ENCODE measurements at places on chromosomes 5 and 9. TPM values are rescaled to one million over a fixed set of nuclear protein-coding genes. Genes with fewer than 3 reads are reported as not detected.

ELAVL2 gene
- total RNA-seq = 1.4 TPM

FOXD4L5 gene
- total RNA-seq = not detected

ZFP37 gene
- total RNA-seq = 2.2 TPM

FOXD4L4 gene
- not detected for total RNA-seq

CCNJL gene
- 0.83 TPM for total RNA-seq

FBP2 gene
- total RNA-seq = not detected

MAMDC4 gene
- 1.7 TPM for total RNA-seq

CLTB gene
- total RNA-seq = 248 TPM

DNA sequence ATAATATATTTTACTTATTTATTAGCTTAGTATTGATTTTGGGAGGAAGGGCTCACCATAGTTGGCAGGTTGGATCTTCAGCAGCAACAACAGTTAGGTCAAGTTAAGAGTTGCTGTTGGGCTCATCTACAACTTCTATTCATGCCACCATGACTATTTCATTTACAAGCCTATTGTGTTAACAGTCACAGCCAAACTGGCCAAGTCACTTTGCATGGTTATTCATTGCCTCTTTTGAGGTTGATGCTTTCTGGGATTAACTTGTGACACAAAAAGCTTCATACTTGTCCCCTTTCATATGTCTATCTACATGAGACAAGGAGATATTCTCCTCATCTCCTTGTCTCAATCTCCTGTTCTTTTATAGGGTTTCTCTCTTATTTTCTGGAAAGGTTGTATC lies 98.3 kb downstream of the WDR70 start:
- DNase-seq = no peak

GRCh38 chr9:114454652-114455051 lies 50.6 kb downstream of the WHRN start:
- DNase-seq = no peak

- DNase-seq = no peak
These were observed 73.2 kb downstream of the MVB12B start for GRCh38 chr9:126399789-126400188.

DNA sequence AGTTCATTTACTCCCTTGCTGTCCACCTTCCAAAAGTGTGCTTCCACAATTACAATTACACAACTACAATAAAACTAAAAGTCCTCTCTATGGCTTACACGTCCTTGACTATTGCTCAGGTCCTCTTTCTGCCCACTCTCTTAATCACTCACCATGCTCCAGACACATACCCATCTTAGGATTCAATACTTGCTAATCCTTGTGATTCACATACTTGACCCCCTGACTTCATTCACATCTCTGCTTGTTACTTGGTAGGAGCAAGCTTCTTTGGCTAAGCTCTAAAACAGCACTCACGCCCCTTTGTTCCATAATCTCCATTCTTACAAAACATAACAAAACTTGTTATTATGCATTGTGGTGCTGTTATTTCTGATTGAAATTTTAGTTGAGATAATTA lies 215.8 kb downstream of the EDIL3 start:
- no peak for DNase-seq

DNA sequence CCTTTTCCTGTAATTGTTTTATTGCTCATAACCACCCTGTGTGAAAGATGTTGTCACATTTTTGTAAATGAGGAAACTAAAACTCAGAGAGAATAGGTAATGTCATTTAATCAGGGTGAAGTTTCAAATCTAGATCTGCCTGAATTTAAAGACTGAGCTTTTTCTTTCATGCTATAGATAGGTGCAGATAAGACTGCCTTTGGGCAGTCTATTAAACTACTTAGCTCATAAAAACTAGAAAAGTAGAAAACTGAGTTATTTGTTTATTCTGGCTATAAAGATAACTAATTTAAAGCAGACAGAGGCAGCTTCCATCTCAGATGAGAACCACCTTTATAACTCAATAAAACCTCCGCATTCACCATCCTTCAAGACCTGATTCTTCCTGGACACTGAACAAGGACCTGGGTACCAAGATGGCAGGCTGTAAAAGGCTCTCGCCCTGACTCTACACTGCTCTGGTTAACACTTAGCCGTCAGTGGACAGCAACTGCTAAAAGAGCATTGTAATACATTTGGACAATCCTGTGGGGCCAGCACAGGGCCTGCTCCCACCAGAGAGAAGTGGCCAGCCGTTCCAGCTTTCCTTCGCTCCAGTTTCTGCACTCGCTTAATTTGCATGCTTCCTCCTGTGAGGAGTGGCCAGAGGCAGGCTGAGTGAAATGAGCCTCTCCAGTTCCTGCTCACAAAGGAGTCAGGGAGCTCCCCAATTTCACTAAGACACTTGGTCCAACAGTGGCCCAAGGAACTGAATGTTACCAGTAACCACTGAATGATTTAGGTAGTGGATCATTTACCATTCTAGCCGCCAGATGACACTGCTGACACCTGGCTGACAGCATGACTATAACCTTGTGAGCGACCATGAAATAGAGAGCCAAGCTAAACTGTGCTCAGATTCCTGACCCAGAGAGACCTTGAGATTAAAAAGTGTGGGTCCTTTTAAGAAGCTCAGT lies 566.4 kb downstream of the EFNA5 start:
- DNase-seq = no peak

- DNase-seq = peak; percentile 57
These were observed 42.5 kb upstream of the EXOC3 start for GRCh38 chr5:400282-401145.

- no peak for DNase-seq
These were observed 22.7 kb upstream of the NDUFS4 start for GRCh38 chr5:53537711-53538110.

DNA sequence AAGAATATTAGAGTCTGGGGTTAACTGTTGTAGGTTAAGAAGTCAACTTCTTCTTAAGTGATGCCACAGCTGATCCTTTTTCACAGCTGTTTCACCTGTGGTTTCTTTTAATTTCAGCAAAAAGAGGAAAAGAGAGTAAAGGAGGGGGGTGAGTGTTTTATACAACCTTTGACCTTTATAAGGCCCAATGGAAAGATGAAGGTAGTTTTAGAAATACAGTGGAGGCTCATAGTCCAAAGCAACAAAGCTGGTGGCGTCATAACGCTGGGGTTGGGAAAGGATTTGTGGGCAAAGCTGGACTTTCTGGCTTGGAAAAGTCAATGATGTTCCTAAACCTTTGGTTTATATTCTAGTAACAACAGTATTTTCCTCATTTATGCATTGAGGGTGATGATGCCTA lies 49.5 kb downstream of the RCL1 start:
- no peak for DNase-seq

- no peak for DNase-seq
These were observed 660.7 kb upstream of the ADAMTS16 start for GRCh38 chr5:4479426-4479825.

- DNase-seq = no peak
These were observed 246.6 kb downstream of the SPOCK1 start for GRCh38 chr5:137252512-137252911.

DNA sequence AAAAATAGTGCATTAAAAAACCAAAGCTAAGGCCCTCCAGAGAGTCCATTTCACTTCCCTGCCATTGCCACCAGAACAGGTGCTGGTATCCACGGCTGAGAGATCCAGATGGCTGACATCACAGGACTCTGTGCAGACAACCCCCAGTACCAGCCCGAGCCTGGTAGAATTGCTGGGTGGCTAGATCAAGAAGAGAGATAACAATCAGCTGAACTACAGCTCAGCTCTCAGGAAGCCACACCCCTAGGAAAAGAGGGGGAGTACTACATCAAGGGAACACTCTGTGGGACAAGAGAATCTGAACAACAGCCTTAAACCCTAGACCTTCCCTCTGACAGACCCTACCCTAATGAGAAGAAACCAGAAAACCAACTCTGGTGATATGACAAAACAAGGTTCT lies 73.8 kb upstream of the SLIT3 start:
- no peak for DNase-seq

DNA sequence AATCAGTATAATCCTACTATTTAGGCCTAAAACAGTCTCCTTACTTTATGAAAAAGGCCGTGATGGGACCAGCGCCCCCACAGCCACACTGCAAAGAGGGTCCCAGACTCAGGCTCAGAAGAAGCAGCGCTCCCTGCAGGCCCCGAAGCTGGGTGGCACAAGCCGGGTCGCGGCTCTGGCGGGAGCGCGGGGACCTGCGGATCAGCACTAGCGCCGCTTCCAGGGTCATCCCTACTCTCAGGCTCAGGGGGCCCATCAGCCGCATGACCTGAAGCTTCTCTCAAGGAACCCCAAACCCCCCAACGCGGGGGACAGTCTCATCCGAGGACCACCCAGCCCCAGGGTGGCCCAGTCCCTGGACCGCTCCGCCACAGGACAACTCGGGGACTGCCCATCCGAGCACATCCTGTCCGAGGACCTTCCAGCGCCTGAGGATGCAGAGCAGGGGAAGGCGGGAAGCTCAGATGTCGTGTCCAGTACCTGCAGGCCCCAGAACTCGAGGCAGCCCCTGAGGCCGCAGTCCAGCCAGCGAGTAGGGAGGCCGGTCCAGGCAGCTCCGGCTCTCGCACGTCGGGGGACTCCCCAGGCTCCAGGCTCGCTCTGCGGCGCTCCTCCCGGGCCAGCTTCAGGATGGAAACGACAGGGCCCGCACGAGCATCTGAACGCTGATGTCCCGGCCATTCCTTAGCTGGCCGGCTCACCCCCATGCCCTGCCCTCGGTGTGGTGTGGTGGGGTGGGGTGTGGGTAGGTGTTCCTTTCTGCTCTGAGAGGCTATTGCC lies 32.4 kb upstream of the CDK20 start:
- DNase-seq = no peak

- no peak for DNase-seq
These were observed 217.2 kb downstream of the MEF2C start for GRCh38 chr5:88665750-88666215.

DNA sequence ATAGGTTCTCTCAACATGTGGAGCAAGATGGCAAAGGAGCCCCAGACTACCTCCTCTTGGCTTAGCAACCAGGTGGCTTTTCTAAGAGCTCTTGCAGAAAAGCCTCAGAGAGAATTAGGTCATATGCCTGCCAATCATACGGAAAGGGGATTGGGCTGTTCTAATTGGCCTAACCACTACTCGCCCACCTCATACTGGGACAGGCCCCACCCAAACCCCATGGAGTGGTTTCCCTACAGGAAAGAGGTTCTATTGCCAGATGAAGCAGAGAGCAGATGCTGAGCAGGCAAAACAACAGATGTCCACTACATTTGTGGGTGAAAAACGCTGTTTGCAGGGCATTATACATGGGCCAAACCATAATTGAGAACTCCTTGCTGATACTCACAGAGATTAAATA lies 29.0 kb downstream of the ABLIM3 start:
- DNase-seq = no peak

Measured in esophagus muscularis mucosa (tissue), 4 donors.